NCI-H526 (cell line): ENCODE measurements at places on chromosomes 7 and 10.

DNA sequence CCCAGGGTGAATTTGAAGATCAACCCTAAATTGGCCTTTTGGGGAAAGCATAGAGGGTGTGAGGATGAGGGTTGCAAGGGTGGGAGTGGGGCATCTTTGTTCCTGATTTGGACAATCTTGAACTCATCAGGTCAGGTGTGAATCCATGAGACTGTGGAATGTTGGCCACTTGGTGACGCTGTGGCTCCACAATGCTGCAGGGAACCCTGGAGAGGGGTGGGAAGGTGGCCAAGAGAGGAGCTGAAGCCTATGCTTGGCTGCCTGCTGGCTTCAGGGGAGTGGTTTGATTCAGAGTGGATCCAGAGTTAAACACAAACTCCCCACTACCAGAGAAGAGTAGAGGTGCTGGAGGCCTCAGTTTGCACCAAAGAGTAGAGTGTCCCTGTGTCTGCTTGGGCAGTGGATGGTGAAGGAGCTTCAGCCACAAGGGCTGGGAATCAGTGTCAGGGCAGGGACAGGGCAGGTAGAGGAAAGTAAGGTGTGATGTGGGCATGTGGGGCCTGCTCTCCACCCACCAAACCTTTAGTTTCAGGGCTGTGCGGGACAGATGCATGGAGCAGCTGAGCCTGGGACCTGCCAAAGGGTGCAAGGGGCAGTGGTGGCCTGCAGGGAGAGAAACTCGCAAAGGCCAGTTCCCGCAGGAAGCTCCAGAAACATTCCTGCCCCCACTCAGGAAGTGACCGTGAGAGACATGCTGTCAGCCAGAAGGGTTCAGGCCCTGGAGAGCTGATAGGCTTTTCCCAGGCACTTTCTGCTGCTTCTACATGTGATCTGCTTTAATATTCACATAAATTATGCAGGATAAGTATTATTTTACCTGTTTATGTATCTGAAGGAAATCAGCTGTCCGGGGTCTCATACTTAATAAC, 81.0 kb upstream of the PRSS58 start:
- DNase-seq, result peak; percentile 38

GRCh38 chr7:134482858-134483257, 24.0 kb upstream of the AKR1B1 start:
- DNase-seq, result no peak

- peak; percentile 34 for DNase-seq
Measured at GRCh38 chr7:133207687-133208086, 45.2 kb upstream of the EXOC4 start.

GRCh38 chr10:75226656-75227055, 9.1 kb downstream of the COMTD1 start:
- no peak for DNase-seq

GRCh38 chr10:80205477-80206276, at the start of gene ANXA11:
Gene ANXA11 (minus strand): TSS chr10:80205537. CDS start chr10:80172861, 32,676 bp downstream.
- peak; percentile 80 for DNase-seq

GRCh38 chr10:133010095-133010842, 67.9 kb upstream of the CFAP46 start:
- DNase-seq, result no peak

GRCh38 chr7:12827219-12827821, 139.9 kb downstream of the ARL4A start:
- DNase-seq, result no peak

DNA sequence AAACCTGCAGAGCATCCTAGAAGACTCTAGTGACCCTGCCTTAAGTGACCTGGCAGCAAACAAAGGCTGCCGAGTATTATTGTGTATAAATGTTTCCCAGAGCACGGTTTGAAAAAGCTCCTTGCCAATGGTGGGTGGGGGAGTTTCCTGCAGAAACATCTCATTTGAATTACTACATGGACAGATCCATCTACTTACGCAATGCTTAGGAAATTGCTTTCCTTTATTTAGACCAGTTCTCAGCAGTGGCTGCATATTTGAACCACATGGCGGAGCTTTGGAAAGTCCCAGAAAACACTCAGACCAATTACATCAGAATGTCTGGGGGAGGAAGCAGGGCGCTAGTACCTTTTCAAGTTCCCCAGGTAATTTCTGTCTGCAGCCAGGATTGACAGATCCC, 560.9 kb downstream of the SDK1 start:
- DNase-seq, result peak; percentile 17

- no peak for DNase-seq
Measured at GRCh38 chr7:3370068-3370830, 69.2 kb downstream of the SDK1 start.

DNA sequence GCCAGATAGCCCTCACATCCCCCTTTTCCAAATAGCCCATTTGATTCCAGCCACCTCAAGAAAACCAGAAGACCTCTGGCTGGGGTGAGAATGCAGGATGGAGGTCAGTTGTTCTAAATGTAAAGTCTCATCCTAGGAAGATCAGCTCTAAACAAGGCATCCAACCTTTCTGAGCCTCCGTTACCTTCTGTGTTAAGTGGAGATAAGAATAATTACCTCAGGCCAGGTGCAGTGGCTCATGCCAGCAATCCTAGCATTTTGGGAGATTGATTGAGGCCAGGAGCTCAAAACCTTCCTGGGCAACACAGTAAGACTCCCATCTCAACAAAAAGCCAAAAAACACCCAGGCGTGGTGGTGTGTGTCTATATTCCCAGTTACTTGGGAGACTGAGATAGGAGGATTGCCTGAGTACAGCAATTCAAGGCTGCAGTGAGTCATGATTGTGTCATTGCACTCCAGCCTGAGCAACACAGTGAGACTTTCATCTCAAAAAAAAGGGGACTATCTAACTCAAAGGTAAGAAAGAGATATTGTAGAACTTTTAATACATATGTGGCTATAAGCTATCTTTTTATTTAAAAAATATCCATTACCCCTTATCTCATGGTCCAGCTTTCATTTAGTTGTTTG, 43.5 kb downstream of the PRTFDC1 start:
- no peak for DNase-seq

DNA sequence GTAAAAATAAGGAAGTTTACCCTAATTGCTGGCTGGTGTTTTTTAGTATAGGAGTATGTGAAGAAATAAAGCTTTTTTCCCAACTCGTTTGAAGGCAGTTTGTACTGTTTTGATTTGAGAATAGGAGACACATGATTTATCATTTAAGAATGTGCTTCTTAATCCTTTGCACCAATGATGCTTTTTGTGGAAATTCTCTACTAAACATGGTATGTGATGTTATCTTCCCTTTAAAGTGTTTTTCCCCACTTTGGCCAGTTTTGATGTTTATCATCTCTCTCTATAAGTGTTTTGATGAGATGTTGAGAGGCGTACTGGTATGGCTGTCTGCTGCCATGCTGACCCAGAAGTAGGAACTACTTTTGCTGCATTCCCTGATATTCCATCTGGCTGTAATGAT, 85.1 kb downstream of the SUGCT start:
- DNase-seq, result no peak

- DNase-seq, result no peak
Measured at GRCh38 chr7:14858866-14859265, 43.7 kb downstream of the DGKB start.

GRCh38 chr10:68406111-68406814, 814 bp downstream of the RUFY2 start:
- DNase-seq, result peak; percentile 50

DNA sequence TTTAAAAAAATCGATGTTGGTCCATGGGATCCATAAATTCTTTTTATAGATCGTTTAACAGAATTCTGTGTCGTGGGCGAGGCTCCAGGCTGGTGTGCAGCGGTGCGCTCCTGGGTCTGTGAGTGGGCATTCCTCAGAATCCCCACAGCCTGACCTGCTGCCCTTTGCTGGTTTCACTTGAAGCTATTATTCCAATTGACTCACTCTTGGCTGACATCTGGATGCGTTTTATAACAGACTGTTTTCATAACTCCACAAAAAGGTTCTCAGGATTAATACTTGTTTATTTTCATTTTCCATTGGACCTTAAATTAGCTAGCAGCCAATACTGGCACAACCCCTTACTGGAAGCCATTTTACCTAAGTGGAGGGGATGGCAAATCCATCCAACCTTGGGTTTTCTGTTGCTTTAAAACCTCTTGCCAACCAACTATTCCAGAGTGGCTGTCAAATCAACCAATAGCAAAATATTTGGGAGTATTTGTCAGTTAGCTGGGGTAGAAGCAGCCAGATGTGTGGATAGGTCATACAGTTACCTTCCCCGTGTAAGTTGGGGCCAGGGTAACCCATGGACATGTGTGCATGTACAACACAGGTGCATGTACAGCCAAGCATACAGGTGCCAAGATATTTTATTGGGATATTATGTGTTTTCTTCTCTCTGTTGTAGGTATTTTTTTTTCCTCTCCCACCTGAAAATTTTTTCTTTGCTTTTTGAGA, 160.7 kb upstream of the ZNF32 start:
- no peak for DNase-seq

GRCh38 chr7:67843001-67843565, 846.5 kb downstream of the TYW1 start:
- DNase-seq, result no peak
